ENCODE measurements at places on chromosomes 6 and 20.

- no peak for DNase-seq
Observed at GRCh38 chr20:32251470-32251869, 26.0 kb upstream of the KIF3B start.

GRCh38 chr20:7859356-7859802, 80.9 kb downstream of the HAO1 start:
- DNase-seq = peak; percentile 12

DNA sequence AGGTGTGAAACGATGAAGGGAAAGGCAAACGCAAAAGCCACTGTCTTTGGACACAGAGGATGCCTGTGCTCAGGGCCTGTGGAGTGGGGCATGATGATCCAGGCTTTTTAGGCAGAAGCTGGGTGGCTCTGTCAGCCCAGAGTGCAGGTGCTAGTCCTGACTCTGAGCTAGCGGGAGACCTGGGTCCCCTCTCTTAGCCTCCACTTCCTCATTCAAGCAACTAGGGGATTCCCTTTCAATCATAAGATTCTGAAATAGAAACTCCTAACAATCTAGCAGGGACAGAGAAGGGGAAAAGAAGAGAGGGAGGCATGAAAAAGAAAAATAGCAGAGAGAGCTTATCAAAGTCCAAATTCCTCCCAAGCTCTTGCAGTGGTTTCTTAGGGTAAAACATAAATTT, 7.6 kb upstream of the HIVEP2 start:
- peak; percentile 52 for DNase-seq

- DNase-seq = peak; percentile 75
Observed at GRCh38 chr20:19828232-19828631, 70.2 kb downstream of the RIN2 start.

DNA sequence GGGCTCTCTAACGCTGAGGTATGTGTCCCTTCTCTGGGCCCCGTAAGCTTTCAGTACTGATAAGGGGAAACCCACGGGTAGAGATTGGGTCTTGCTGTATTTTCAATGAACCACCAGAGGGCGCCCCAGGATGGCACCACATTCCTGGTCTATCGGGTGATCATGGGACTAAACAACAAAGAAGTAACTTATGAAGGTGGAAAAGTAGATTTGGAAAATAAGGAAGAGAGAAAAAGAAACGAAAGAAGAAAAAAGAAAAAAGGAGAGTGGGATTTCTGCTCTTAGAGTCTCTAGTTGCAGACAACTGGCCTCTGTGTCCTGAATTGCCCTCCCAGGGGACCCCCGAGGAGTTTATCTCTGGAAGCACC, 93.8 kb downstream of the GMPR start:
- DNase-seq = peak; percentile 86

GRCh38 chr6:108715832-108716231, 132.4 kb upstream of the ARMC2 start:
- DNase-seq = no peak

DNA sequence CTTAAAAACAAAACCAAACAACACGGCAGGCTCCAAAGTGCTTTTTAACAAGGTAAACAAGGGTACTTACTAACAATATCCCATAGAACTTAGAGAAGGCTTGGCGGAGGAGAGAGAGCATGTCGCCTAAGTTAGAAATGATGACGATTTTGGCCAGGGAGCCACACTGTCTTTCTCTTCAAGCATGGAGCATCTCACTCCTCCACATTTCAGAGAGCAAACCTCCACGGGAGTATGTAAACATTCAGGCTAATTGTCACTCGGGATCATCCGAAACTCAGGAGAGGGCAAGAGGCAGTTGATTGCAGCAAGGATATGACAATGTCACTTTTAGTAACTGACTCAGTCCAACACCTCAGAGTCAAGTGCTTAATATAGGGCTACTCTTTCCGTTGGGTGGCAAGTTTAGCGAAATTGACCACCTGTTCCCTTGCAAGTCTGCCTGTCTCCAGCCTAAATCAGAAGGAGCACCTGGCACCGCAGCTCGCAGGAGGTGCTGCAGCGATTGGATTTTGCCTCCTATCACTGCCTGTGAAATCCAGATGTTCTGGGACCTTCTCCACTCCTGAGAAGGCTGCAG, 65.8 kb upstream of the RPS6KA2 start:
- no peak for DNase-seq

DNA sequence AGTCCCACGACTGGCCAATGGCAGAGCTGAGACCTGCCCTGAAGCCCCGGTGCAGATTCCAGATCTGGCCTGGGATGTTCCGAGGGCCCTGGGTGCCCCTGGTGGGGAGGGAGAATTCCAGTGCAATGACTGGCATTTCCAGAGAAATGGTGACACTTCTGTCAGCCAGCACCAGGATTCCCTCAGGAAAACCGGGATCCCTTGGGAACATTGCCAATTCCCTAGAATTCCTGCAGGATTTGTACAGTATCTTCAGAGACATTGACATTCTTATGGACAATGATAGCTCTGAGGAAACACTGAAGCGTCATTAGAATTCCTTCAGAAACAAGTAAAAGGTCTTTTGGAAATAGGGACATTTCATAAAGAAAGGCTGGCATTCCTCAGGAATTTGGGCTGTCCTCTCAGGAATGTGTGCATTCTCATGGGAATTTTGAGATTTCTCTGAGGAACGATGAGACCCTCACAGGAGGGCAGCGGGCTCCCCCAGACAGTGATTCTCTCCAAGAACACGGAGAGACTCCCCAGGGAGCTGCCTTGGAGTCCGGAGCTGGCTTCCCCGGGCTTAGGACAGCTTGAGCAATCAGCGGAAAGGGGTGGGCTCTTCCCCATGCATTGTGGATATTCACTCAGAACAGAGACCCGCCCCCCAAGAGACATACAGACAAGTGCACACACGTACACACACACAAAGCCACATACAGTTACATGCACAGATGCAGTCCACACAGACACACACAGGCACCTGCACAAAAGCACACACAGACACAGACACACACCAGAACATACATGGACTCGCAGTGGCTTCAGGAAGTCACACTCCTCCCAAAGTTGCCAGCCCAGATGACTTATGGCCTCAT, 35.2 kb upstream of the BPIFA2 start:
- no peak for DNase-seq

DNA sequence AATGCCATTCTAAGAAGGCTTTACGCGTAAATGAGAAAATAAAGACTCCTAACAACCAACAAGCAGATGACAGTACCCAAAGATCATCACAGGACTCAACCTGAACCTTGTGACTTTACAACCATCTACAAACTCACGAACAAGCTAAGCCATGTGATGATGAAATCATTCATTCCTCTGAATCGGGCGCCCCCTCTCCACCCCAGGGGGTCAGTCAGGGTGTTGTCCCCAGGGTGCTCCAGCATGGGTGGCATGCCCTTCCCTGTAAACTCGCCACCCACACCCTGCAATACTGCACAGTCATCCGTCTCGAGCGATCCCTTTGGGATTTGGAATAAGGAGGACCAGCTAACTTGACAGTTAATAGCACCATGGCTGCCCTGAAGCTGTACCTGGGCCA, 12.6 kb downstream of the SERPINB6 start:
- DNase-seq = no peak

GRCh38 chr6:17280552-17281090, 540 bp upstream of the RBM24 start:
- DNase-seq = no peak

Data from GM13977 (cell line).